ENCODE measurements at places on chromosomes 2 and 18.

DNA sequence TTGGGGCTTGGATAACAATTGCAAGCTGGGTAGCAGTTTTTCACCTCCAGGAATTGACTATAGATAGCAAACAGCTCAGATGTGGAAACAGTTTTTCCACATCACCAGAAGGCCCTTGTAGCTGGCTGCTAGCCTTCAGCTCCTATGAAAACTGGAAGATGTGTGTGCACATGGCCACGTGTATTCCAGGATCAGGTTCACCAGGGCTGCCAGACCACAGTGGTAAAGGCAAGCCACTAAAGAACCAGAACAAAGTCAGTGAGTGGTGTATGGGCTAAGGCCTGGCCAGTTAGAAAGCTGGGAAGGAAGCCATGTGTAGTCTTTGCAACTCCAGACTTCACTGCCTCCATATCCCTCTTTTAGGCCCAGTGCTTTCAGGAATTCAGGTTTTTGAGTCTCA lies 12.9 kb downstream of the LRRTM1 start:
- DNase-seq: no peak

DNA sequence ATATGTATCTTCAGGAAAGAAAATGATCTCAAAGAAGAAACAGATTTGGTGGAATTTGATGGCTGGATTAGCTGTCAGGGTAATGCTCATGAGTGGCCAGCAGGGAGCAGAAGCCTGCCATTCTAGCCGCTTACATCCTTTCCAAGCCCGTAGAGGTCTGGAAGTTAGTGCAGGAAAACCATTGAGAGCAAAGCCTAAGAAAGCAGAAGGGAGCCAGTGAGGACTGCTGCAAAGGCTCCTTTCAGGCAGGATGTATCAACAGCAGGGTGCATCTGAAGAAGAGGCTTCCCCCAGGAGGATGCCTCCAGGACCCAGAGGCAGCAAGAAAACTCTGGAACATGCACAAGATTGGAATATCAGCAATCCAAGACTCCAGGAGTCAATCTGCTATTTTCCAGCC lies 22.9 kb upstream of the LBH start:
- DNase-seq: no peak

DNA sequence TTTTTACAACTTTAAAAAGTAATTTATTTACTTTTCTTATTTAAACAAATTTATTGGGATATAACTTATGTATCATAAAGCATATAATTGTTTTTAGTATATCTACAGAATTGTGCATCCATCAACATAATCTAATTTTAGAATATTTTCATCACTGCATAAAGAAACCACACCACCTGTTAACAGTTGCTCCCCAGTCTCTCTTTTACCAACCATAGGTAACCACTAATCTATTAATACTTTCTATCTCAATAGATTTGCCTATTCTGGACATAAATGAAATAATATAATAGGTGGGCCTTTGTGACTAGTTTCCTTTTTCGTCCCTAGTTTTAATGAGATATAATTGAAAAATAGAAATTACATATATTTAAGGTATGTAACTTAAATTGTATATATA lies 90.6 kb downstream of the ADAM23 start:
- DNase-seq: no peak

DNA sequence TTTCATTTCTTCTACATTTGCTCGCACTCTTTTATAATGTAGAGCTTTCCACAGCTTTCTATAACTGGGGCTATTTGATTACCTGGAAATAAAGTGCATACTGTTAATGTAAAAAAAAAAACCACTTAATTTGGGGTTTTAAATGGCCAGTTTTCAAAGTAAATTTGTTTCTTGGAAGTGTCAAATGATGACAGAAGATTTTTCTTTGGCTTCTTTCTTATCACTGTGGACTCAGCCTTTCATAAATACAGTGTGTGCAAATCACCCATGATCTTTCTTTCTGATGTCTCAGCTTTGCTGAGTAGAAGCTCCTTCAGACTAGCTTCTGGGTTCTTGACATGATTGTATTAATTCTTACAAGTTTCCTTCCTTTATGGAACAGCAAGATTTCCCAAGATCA lies 525.6 kb downstream of the PARD3B start:
- DNase-seq: no peak

DNA sequence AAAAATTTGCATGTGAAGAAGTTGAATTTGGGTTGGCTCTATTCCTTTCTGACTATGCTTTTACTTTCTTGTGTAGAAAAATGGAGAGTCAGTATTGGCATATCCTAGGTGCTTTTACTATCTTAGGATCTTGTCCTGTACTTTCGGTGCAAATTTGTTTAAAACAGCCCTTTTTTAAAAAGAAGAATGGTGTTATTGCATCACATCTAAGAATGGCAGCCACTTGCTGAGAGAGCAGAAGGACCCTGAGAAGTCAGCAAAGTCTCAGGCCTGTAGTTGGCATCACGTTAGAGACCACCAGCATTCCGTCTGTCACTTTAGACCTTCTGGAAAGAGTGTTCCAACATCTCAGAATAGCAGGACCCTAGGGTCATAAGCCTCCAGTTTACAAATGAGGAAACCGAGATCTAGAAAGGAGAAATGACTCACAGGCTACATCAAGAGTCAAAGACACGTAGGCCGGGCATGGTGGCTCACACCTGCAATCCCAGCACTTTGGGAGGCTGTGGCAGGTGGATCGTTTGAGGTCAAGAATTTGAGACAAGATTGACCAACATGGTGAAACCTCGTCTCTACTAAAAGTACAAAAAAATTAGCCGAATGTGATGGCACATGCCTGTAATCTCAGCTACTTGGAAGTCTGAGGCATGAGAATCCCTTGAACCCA lies 42.5 kb downstream of the SPATS2L start:
- no peak for DNase-seq

DNA sequence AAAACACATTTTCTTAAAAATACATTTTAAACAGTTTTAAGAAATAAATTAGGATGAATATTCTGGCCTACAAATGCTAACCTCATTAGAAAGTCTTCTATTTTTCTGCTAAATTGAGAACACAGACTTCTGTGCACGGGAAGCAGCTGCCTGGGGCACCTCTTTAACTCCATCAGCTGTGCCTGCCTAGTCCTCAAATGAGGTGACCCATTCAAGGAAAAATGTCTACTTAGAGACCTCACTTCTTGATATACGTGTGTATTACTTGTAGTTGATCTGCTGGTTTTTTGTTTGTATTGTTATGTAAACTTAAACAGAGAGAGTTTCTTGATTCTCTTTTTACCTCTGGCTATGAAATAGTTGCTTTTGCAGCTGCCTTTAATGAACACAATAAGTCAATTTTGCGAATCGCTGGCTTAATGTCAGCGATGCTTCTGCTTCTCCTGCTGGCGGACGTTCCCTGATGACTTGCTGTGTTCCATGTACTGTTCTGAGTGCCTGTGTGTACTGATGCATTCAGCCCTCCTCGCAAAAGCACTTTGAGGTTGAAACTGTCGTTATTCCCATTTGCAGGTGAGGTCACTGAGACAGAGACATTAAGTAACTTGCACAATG lies 88.7 kb upstream of the TXNDC2 start:
- DNase-seq: no peak

GRCh38 chr18:57175532-57175931 lies 28.6 kb downstream of the BOD1L2 start:
- no peak for DNase-seq

DNA sequence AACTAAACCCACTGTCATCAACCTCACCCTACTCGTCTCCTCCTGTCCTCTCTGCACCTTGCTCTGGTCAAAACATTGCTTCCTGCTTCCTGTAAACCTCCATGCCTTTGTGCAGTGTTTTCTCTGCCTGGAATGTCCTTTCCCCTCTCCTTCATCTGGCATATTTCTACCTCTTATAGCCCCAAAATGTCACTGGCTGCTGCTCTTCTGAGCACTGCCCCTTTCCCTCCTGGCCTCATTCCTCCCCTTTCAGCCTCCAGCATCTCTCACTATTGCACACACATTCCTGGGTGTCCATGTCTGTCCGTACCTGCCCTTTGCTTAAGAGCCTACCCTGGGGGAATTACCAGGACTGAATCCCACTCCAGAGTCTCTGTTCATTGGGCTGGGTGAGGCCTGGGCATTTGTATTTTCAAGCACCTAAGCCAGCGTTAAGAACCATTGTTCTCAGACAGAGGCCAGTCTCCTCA lies 84.9 kb downstream of the MOGAT1 start:
- no peak for DNase-seq

GRCh38 chr18:24231773-24232735 lies 93.2 kb downstream of the CABYR start:
- DNase-seq: no peak

- DNase-seq: no peak
These were observed 14.2 kb upstream of the LIPG start for GRCh38 chr18:49547701-49548100.

DNA sequence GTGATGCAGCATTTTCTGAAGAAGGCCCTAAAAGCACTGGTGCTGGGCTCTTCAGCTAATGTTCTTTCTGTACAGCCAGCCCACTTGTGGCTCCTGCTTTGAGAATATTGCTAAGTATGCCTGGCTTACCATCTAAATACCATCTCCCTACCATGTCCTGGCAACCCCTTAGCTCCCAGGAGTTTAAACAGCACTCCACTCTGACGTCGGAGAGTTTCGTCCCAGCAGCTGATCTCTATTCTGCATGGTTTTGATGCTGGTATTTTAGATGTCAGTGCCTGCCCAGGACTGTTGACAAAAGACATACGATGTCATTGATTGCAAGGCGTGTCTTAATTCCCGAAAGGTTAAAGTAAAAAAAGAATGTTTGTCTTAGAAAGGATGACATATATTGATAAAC lies 47.0 kb upstream of the AFF3 start:
- DNase-seq: no peak

GRCh38 chr18:44093253-44093652 lies 587.4 kb upstream of the SETBP1 start:
- no peak for DNase-seq

DNA sequence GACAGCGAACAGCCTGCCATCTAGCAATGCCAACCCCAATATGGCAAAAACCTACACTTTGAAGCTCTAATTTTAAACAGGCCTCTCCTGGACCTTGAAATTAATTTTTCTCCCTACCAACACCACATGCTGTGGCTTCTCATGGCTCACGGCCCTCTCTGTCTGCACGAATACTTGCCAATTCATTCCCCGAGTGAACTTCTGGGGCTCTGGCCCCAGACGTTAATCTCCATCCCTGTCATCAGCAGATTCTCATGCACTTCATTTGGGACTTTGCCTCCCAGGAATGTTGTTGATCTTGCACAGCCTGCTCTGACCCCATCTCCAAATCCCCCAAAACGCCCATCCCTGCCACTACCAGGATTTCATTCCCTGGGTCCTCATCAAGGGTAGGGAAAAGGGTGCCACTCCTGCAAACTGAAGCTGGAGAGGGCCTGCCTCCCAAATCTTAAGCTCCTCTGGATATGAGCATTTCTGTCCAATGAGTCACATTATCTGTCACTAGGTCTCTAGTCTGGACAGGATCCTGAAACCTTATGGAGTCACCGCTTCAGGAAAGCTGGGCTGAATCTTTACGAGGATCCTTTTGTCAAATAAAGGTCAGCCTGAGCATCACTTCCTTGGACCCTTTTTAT lies 10.4 kb downstream of the FIGLA start:
- no peak for DNase-seq

GRCh38 chr2:86477349-86477748 lies 36.2 kb downstream of the KDM3A start:
- no peak for DNase-seq

DNA sequence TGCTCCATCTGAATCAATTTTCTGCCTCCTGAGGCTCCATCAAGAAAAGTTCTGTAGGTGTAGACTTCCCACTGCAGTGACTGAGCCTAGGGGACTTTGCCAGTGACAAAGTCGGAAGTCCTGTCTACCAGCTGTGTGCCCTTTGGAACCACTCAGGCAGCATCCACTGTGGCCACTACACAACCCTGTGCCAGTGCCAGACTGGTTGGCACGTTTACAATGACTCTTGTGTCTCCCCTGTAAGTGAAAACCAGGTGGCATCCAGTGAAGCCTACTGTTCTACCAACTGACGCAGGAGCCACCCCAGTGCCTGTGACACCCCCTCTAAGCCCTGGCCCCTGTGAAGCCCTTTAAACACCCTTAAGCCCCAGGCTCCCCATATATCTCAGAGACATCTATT lies 132.1 kb upstream of the SERPINE2 start:
- DNase-seq: no peak

DNA sequence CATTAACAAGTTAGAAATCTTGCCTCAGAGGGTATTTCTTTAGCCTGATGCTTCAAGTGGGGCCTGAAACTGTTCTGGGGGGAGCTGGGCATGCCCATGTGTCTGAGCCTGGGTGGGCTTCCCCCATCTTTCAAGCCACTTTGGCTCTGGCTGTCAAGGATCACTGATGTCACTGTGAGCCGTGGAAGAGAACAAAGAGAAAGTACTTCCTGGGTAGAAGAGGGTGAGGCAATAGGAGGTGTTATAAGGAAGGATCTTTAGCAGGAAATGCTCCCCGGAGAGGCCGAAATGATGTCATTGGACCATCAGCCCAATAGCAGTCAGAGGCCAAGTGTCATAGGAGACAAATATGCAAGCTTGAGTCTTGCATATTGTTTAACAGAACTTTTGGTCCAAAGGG lies 228.4 kb upstream of the MEX3C start:
- DNase-seq: no peak

DNA sequence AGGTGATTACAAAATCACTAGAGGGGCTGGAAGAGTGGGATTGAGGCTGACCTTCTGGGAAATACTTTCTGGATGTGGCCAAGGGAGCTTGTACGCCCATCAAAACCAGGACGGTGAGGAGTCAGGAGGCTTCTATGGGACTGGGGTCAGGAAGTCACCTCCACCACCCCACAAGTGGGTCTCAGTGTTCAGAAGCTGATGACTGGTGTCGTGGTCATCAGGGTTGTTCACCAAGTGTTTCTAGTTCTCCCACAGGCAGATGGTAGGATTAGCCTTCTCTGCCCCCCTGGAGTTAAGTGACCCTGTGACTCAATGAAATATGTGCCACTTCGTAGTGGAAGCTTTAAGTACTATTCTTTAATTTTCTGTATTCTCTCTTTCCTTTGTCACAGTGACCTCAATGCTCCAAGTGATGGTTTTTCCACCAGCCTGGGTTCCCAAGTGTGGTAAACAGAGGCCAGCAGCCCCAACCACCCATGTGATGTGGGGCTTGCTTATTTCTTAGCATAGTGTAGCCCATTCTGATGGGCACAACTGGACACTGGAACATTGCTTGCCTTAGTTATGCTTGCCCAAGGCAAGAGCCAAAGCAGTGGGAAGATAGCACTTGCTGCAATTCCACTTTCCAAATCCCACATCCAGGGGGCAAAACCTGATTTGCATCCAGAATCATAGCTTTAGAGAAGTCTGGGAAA lies 258.8 kb downstream of the CYP26B1 start:
- no peak for DNase-seq
